NCI-H460 (cell line): ENCODE measurements at places on chromosomes 16 and 17. TPM values are rescaled to one million over a fixed set of nuclear protein-coding genes. Genes with fewer than 3 reads are reported as not detected.

GRCh38 chr16:64475627-64476351 lies 646.1 kb downstream of the CDH11 start:
- no peak for DNase-seq

Gene ACSM3
- 1.6 and 2.1 TPM in 2 replicates for total RNA-seq

DNA sequence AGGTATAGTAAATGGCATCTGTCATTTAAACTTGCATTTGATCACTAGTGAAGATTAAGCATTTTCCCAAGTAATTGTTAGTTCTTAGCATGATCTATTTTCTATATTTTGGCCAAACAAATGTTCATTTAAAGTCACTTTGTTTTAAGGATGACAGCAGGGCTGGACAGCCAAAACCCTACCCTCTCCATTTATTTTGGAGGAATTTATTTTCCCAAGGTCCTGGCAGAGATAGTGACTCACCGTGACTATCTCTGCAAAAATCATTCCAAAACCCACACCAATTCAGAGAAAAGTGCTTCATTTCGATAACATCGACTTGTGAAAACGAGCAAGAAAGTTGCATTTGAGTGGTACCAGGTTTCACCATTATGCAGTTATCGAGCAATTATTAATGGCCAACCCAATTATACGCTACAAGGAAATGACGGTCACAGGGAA lies 665 bp upstream of the AKAP1 start:
- DNase-seq, result no peak

- DNase-seq, result no peak
Observed at GRCh38 chr16:24463196-24463945, 76.0 kb upstream of the RBBP6 start.

Gene KRT20
- total RNA-seq, result not detected in 2 replicates

DNA sequence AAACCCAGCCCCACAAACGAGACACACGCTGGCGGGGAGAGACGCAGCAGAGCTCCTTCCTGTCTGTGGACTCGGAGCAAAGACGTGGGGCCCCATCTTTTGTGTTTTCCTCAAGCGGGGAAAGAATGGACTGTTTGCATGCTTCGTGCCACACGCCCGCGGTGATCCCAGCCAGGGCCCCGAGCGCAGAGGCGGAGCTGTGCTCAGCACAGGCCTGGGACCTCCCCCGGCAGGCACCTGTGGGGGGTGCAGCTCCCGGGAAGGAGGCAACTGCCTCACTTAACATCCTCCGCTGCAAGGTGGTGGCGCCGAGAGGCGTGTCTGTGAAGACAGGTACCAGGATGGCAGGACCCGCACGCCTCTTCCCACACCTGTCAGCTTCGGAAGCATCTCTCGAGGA lies 19.1 kb downstream of the TRARG1 start:
- no peak for DNase-seq

DNA sequence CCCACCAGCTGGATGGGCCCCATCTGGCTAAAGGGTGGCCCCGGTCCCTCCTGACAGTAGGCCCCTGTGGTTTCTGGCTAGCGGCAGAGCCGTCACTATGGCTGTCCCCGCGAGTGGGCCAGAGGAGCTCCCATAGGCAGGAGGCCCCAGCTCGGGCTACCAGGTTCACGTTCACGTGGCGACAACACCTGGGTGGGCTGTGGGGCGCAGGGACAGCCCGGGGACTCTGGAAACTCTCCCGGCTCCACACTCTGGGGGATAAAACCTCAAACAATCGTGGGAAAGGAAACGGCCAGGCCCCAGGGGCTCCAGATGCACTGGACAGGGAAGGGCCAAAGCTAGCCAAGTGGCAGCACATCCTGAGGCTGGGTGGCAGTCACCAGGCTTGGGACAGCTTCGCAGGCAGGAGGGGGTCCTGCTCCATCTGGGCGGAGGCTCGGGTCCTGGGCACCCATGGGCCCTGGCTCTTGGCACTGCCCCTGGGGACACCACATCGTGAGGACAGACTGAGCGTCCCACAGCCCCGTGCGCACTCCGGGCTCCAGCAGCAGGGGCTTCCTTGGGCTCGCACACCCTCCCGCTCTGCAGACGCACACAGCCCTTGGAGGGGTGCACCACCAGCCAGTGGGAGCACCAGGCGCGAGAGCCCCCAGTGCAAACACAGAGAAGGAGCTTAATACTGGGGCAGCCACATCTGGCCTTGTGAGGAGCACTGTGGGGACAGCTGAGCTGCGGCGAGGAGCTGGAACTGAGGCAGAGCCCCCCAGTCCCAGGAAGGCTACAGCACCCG lies 4.4 kb downstream of the RNF166 start:
- DNase-seq, result no peak

Gene PMP22
- total RNA-seq, result 50.8 and 56.1 TPM in 2 replicates

- no peak for DNase-seq
Observed at GRCh38 chr17:7515911-7516610, 31.9 kb downstream of the POLR2A start.

Gene ITGAX
- total RNA-seq, result not detected in 2 replicates

- peak; percentile 62 for DNase-seq
Observed at GRCh38 chr16:57167953-57168352, 17.9 kb downstream of the PSME3IP1 start.

DNA sequence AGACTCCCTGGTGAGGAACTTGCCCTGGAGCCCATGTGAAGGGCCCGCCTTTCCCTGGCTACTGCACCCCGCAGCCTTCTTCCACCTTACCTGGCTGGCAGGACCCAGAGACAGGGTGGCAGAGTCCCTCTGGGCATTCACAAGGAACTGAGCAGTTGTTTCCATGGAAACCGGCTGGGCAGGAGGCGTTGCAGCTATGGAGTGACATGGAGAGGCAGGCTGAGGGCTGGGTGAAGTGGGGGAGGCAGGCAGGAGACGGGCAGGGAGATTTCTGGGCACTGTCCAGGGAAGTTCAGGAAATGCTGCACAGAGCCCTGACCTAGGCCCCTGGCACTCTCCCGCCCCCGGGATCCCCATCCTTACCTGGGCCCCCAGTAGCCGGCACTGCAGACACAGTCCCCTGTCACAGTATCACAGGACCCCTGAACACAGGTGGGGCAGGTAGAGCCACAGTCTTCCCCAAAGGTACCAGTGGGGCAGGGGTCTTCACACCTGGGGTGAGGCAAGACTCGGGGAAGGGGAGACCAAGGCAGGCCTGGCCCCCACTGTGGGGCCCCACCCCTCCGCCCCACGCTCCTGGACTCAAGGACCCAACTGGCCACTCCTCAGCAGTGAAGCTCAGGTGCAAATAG lies 5.9 kb downstream of the SCARF1 start:
- DNase-seq, result no peak

GRCh38 chr17:3873862-3874261 lies 19.0 kb downstream of the CAMKK1 start:
- no peak for DNase-seq

DNA sequence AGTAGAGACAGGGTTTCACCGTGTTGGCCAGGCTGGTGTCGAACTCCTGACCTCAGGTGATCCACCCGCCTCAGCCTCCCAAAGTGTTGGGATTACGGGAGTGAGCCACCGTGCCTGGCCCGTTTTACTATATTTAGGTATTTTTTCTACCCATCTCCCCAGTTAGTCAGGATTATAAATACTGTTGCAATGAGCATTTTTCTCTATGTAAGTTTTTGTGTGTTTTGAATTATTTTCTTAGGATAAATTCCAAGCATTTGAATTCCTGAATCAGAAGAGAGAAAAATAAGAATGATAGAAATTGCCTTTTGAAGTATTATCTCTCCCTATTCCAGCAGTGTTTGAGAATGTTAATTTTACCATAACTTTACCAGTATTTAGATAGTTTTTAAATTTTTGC lies 36.6 kb downstream of the KIAA0513 start:
- no peak for DNase-seq

Gene TBC1D28
- not detected in 2 replicates for total RNA-seq
